ENCODE measurements at places on chromosomes 6 and 20.

- DNase-seq, result no peak
Measured at GRCh38 chr6:167294241-167294640, 3.1 kb downstream of the UNC93A start.

- no peak for DNase-seq
Measured at GRCh38 chr6:100426744-100427338, 37.9 kb downstream of the SIM1 start.

DNA sequence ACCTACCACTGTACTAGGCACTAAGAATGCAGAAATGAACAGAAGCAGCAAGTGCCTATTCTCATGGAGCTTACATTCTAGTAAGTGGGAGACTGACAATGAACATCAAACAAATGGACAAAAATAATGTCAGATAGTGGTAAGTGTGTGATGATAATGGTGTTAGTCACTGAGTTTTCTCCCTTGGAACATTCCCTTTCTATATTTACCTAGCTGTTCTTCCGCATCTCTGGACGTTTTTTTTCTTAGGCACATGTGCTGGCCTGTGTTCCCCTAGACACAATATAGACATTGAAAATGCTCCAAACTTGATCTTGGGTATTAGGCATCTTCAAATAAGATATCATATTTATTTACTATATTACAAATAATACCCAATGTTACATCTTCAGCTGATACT is 218.1 kb upstream of the GJE1 start:
- no peak for DNase-seq

DNA sequence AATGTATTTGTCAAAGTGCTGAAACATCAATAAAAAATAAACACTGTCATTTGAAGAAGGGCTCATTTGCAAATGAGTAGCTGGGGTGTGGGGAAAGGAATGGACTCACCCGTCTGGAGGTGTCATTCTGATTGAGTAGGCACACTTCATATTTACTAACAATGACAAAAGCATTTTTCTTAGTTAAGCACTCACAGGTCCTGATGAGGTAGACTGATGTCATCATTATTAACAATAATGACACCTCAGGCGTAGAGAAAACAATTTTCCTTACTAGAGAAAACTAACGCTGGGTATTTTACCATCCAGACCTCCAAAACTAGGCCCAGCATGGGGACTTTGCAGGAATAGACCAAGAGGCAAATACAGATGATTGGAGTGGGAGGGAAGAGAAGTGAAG is 76.0 kb downstream of the UNC5CL start:
- DNase-seq, result no peak

DNA sequence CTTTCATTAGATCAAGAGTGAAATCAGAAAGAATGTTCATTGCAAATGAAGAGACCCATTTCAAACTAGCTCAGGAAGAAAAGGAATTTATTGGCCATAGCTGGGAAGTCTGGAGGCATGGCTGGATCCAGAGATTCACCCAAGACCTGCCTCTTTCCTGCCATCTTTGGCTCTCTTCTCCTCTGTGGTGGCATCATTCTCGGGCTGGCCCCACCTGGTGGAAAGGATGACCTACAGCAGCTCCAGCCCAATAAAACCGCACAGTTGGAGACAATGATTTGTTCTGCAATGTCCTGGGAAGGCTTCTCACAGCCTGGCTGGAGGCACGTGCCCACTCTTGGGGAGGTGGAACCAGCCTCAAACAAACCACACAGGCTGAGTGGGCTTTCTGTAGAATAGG is 18.1 kb upstream of the FERMT1 start:
- DNase-seq, result no peak

DNA sequence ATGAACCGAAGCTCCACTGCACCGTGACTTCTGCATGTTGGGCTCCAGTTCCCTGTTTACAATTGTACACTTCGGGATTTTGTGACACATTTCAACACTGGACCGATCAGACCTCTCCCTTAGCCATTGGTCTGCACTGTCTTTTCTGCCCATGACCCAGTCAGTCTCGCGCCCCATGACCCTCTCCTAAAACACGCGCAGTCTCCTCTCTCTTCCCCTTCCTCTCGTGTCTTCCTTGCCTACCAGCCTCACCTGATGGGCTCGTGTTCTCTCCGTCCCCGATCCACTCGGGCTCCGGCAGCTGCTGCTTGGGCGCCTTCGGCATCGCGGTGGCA is 535 bp upstream of the ABCF1 start:
- DNase-seq, result no peak

- peak; percentile 43 for DNase-seq
Measured at GRCh38 chr6:28587746-28588075, 62.0 kb downstream of the GPX5 start.

- DNase-seq, result no peak
Measured at GRCh38 chr6:40860443-40860842, 178.6 kb downstream of the UNC5CL start.
